Activated T-cell treated with anti-CD3 and anti-CD28 coated beads, Interleukin-2, amount 50 U/mL, for 72 hours (primary cell): ENCODE measurements at places on chromosomes 7 and 10. TPM values are rescaled to one million over a fixed set of nuclear protein-coding genes. Genes with fewer than 3 reads are reported as not detected.

GRCh38 chr7:50775836-50776235 is 6.9 kb downstream of the GRB10 start:
- no peaks in the 10 kb centered on the region for H3K27me3 ChIP-seq
- no peak overlapping the region for H3K4me3 ChIP-seq
- H3K27ac ChIP-seq = no peak overlapping the region
- DNase-seq = no peak
- H3K4me1 ChIP-seq = peaks cover 7% of the 10 kb centered on the region

- H3K4me1 ChIP-seq = peaks cover 16% of the 10 kb centered on the region
- DNase-seq = no peak
- H3K27ac ChIP-seq = no peak overlapping the region
- H3K4me3 ChIP-seq = no peak overlapping the region
- H3K36me3 ChIP-seq = peaks cover 2% of the 10 kb centered on the region
Observed at GRCh38 chr7:127782654-127783559, 130.9 kb downstream of the SND1 start.

Gene MYL10
- not detected for total RNA-seq

DNA sequence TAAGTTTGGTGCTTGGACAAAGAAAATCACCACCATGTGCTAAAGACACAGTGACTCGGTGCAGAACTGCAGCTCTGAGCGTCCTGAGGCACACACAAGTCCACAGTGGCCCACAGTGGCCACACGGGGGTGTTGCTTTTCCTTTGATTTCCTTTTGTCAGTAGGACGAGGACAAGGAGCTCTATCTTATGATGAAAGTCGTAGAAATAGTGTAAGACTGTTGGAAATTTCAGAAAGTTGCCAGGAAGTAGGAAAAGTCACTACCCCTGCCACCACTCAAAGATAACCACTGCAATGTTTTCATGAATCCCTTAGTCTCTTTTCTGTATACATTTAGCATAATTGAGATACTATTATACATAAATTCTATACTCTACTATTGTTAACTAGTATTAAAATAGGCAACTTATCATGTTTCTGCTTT is 146.0 kb downstream of the TNS3 start:
- H3K4me1 ChIP-seq = no peaks in the 10 kb centered on the region
- H3K27ac ChIP-seq = no peak overlapping the region
- H3K4me3 ChIP-seq = no peak overlapping the region
- H3K36me3 ChIP-seq = no peaks in the 10 kb centered on the region

Gene TRIM50
- total RNA-seq = not detected

Gene OR13A1
- not detected for total RNA-seq

Gene TRPV5
- total RNA-seq = 0.09 TPM

DNA sequence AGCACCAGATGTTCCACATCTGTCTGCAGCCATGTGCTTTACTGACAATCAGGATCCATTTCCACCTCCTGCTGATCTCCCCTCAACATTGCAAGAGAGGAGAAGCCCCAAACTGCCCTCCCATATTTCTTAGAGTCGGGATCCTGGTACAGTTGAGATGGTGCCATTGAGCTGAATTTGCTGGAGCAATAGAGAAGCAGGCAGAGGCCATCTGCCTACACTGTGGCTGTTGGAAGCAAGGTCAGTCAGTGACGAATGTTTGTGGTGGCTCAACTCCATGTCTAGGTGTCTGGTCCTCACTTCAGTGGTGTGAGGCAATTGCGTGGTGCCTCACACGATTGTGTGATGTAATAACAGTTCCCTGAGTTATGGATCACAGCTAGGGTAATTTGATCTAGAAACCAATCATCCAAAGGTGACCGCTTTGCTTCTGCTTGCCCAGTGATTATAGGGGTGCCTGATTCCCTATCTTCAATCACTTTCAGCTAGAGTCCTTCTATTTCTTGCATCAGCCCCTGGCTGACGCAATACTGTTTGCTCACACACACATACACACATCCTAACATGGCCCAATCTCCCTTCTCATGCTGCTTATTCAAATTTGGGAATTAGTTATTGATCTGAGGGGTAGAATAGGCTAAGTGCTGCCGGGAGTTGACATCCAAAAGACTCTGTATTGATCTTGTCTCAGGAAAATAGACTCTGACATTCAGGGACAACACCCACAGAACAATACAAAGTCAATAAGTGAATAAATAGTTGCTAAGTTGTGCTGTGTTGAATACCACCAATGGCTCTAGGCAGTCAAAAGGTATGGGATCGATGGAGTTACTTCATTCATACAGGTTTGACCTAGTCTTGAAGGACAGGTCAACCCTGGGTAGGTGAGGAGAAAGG is 46.1 kb upstream of the SLC35B4 start:
- H3K36me3 ChIP-seq = no peaks in the 10 kb centered on the region
- H3K27ac ChIP-seq = no peak overlapping the region
- no peak overlapping the region for H3K4me3 ChIP-seq

Gene C10orf71
- not detected for total RNA-seq

GRCh38 chr7:7639421-7639820 is 1.1 kb upstream of the UMAD1 start:
- DNase-seq = no peak
- H3K4me1 ChIP-seq = peaks cover 38% of the 10 kb centered on the region
- H3K4me3 ChIP-seq = peak overlapping the region; percentile 91
- H3K27ac ChIP-seq = peak overlapping the region; percentile 94

Gene CRHR2
- total RNA-seq = not detected

DNA sequence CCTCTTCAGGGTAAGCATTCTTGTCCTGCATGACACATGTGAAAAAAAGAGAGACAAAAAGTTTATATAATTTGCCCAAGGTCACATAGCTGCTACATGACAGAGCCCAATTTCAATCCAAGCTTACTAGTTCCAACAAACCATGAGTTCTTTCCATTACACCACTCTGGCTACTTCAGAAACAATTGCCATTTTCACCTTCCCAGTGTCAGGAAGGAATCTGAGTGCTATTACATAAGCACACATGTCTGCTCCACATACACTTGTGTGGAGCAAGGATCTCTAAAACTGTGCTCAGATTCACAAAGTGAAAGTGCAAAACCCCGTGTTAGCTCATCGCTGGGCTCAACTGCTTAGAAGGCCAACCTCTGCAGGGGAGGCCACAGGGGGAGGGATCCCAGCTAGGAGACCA is 356.2 kb upstream of the NFE2L3 start:
- peaks cover 15% of the 10 kb centered on the region for H3K27me3 ChIP-seq
- H3K4me3 ChIP-seq = no peak overlapping the region
- H3K36me3 ChIP-seq = no peaks in the 10 kb centered on the region
- no peak overlapping the region for H3K27ac ChIP-seq
- H3K4me1 ChIP-seq = no peaks in the 10 kb centered on the region

Gene ACTL6B
- total RNA-seq = not detected

Gene GIMAP8
- 13.1 TPM for total RNA-seq

Gene NPFFR1
- 0.02 TPM for total RNA-seq

Gene TMEM140
- total RNA-seq = 37.0 TPM

DNA sequence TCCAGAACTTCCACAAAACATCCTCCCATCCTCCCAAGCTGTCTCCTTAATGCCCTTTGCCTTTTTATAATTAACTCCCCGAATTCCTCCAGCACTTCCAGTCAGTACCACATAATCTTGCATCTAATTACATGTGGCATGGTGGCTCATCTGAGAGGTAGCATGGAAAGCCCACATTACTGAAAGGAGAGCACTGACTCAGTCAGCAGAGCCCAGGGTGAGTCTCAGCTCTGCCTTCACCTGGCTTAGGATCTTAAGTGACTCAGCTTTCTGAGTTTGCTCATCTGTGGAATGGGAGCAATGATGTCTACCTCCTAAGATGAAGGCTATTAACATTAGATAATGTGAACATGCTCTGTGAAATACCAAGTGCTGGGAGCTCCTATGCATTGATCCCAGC is 433.9 kb downstream of the SORCS3 start:
- no peaks in the 10 kb centered on the region for H3K27me3 ChIP-seq
- DNase-seq = no peak
- H3K4me3 ChIP-seq = no peak overlapping the region

Gene AMZ1
- 0.34 TPM for total RNA-seq

Gene TYW1B
- total RNA-seq = 4.7 TPM

Gene ATG9B
- total RNA-seq = 9.0 TPM

GRCh38 chr10:102064868-102065560 is at the start of gene HPS6:
HPS6 (plus strand) TSS chr10:102065349; CDS start chr10:102065475, 126 bp downstream.
- peak within 1 kb of the TSS; percentile 92 for H3K4me3 ChIP-seq
- H3K36me3 ChIP-seq = no peaks in the 10 kb centered on the region
- no peaks in the 10 kb centered on the region for H3K27me3 ChIP-seq
- DNase-seq = peak; percentile 95
- peak within 1 kb of the TSS; percentile 97 for H3K27ac ChIP-seq
- H3K4me1 ChIP-seq = peaks cover 32% of the 10 kb centered on the region

Gene CCL24
- total RNA-seq = not detected

Gene GJD4
- not detected for total RNA-seq

Gene ELN
- total RNA-seq = not detected

- H3K4me1 ChIP-seq = no peaks in the 10 kb centered on the region
- H3K27me3 ChIP-seq = no peaks in the 10 kb centered on the region
- H3K36me3 ChIP-seq = no peaks in the 10 kb centered on the region
- H3K4me3 ChIP-seq = no peak overlapping the region
Observed at GRCh38 chr10:122171302-122172075, 99.6 kb upstream of the BTBD16 start.

DNA sequence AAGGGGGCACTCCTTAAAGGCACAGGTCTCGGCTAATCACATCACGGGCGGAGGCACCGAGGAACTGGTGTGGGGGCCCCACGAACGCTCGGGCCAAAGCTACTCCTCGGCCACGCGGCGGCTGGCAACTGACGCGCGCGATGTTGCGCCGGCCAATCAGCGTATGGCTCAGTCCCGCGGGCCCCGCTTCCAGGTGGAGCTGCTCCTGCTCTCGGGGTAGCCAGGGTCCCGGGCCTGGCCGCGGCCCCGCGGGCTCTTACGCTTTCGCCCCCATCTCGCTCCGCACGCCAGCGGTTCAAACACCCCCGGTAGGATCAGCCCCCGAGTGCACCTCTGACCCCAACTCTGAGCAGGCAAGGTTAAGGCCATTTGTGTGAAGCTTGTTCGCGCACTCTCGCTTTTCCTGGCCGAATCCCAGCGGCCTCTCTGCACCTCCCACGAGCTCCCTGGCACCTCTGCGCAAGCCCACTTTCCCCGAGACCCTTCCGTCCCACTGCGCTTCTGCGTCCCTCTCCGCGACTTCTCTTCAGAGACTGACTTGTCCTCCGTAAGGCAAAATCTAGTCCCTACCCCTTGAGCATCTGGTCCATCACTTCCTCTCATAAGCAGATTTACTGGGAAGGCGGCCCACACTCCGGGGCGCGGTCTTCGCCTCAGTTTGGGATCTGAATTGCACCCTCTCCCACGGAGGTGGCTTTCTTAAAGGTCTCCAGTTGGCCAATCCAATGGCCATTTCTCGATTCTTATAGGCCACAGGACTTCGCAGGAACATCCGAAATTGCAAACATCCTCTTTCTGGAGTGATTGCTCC is 200.9 kb upstream of the TBX20 start:
- peaks cover 5% of the 10 kb centered on the region for H3K4me1 ChIP-seq
- no peak overlapping the region for H3K27ac ChIP-seq
- H3K4me3 ChIP-seq = peak overlapping the region; percentile 13
- peaks cover 33% of the 10 kb centered on the region for H3K27me3 ChIP-seq
- H3K36me3 ChIP-seq = no peaks in the 10 kb centered on the region
- no peak for DNase-seq

DNA sequence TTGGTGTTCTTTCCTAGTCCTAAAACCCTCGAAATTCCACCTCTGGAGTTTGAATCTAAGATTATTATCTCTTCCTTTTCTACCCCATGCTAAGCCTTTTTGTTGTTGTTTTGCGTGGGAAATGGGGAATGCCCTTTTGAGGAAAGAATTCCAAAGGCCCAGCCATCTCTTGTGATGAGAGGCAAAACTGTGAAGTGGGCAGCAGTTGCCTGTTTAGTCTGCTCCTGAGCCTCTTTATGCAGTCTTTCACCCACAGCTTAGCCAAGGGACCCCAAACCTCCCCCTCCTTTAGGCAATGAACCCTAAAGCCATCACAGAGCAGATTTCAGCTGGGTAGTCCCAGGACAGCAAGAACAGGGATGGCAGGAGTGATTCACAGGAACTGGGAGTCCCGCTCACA is 95.5 kb downstream of the DNMBP start:
- no peaks in the 10 kb centered on the region for H3K4me1 ChIP-seq
- no peak overlapping the region for H3K27ac ChIP-seq
- no peak for DNase-seq
- H3K4me3 ChIP-seq = no peak overlapping the region
- no peaks in the 10 kb centered on the region for H3K36me3 ChIP-seq

GRCh38 chr10:43204943-43205671 is 61.8 kb downstream of the RASGEF1A start:
- H3K27ac ChIP-seq = no peak overlapping the region
- no peaks in the 10 kb centered on the region for H3K36me3 ChIP-seq
- H3K4me1 ChIP-seq = peaks cover 13% of the 10 kb centered on the region
- H3K27me3 ChIP-seq = no peaks in the 10 kb centered on the region
- H3K4me3 ChIP-seq = no peak overlapping the region
- DNase-seq = peak; percentile 68

DNA sequence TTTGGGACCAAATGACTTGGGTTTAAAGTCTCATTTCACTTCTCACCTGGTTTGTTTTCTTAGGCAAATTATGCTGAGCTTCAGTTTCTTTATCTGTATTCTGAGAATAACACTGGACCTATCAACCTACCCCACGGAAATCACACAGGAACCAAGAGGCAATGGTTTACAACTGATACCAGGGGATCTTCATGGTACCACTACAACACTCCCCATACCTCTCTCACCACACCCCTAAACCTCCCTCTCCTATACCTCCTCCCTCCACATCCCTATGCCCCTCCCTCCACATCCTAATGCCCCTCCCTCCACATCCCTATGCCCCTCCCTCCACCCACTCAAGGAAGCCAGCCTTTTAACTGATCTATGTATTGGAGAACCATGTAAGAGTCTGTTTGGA is 9.9 kb downstream of the FAM204A start:
- H3K27ac ChIP-seq = peak overlapping the region; percentile 64
- H3K27me3 ChIP-seq = no peaks in the 10 kb centered on the region

DNA sequence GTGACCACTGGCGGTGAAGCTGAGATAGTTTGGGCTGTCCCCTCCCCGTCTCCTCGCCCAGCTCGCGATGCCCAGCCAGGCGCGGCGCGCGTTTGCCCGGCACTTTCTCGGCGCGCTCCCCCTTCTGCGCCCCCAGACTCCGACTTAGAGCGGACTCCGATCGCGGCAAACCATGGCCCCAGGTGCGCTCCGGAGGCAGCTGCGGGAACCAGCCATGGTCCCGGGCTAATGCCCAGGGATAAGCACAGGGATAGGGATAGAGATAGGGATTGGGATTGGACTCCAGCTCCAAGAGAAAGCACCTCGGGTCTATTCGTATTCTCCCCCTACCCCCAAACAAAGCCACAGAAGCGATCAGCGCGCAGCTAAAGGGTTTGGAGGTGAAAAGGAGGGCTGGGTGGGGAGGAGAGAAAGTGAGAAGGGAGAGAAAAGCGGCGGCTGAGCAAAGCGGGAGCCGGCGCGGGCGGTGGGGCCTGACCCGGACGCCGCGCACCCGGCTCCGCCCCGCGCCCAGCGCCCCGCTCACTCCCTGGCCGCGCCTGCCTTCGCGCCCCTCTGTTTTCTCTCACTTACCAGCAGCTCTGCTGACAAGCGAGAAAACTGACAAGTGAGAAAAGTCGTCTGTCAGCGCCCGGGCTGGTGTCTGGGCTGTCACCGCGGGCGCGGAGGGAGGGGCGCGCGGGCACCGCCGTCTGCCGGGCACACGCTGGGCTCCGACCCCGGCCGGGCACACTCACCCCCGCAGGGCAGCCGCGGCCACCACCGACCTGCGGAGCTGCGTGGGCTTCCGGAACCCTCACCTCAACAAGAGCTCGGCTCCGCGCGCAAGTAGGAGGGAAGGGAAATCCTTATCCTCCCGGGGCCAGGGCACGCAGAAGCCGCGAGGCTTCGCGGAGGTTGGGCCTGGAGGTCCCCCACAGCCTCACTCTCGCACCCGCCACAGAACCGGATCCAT is at the start of gene PDE1C:
Gene PDE1C (minus strand): TSS at position 2 of the 955 bp plus-strand sequence.
- H3K4me1 ChIP-seq = no peaks in the 10 kb centered on the region
- H3K4me3 ChIP-seq = no peak within 1 kb of the TSS
- no peak for DNase-seq
- H3K27me3 ChIP-seq = peaks cover 21% of the 10 kb centered on the region
